Stimulated activated CD8-positive, alpha-beta memory T cell treated with anti-CD3 and anti-CD28 coated beads, Interleukin-7, amount 100 ng/mL, for 1 hour (primary cell): ENCODE measurements at places on chromosomes 3 and 15.

GRCh38 chr3:73773233-73773632, 148.5 kb upstream of the PDZRN3 start:
- no peak for DNase-seq

DNA sequence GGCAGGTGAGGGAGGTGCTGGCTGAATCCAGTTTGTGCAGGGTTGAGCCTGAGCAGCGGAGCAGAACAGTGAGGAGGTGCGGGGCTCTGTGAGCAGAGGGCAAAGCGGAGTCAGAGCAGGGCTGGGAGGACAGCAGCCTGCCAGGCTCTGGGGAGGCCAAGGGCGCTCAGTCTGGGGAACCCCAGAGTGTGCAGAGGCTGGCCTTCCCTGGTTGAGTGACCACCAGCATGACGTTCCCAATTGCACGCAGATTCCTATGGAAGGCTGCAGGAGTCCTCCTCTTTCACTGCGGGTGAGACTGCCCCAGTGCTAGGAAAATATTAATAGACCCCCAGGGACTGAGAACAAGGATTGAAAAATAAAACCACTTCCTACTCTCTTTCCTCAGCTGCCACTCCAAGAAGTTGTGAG, 13.2 kb downstream of the MRAS start:
- DNase-seq, result no peak

- DNase-seq, result no peak
These were observed 20.7 kb upstream of the FEM1B start for GRCh38 chr15:68256675-68257450.

DNA sequence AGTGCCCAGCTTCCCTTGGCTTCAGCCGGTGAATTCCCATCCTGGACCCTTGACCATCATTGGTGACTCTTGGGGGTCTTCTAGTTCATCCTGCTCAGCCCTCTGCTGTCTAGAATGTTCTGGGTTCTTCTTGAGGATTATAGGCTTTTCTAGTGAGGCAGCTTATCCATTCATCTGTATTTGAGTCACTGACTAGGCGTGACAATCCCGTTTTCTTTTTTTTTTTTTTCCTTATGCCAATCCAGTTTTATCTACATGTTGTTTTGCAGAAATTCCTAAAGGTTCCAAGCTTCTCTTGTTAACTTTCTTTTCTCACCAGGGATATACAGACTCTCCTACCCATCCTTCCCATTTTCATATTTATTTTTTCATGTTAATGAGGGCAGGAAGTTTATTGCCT, 6.6 kb upstream of the TRAK1 start:
- no peak for DNase-seq

DNA sequence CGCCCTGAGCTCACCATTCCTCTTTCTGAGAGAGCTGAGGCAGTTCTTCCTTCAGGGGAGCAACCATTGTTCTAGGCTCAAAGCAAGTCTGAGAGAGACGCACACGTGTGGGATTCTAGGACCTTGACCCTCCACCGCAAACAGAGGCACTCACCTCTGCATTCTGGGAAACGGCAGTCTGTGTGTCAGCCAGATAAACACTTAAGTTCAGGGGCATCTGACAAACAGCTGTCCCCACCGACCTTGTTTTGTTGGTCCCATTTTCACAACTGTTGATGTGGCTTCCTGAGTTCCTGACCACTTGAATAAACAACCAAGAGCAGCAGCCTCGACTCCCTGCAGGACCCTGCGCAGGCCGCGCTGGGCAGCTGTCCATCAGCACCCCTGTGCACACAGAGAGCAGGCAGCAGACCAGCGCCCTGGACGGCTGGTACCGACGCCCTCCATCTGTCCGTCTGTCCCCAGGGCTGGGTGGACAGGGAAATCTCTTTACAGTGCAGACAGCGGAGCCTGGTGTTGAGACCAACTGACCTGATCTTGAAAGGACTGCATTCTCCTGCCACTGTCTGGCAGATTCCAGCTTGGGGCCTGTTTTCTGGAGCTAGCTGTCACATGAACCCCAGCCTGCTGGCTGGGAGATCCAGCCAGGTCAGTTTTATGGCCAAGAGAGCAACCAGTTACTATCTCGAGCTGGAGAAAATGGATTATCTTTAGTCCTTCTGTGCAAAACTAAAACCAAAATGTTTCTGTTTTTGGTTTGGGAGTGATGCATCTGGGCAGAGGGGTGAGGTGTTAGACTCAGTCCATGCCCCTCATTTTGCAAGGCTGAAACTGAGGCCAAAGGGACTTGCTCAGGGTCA, 64.2 kb downstream of the FAM43A start:
- DNase-seq, result no peak

DNA sequence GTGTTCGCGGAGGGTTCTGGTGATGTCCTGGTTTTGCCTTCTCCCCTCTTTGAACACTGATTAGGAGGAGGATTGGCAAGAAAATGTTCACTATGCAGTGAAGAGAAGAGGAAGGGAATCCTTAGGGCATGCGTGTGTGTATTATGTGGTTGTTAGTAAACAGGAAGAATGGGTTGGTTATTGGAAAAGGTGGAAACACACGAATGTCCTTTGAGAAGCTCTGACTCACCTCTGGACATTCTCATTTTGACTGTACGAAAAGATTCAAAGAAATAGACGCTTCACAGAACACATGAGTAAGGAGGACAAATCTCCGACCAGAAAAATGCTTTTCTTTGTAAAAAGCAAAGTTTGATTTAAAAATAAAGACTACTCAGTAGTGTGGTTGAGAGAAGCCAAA, 188.8 kb upstream of the PRICKLE2 start:
- no peak for DNase-seq

DNA sequence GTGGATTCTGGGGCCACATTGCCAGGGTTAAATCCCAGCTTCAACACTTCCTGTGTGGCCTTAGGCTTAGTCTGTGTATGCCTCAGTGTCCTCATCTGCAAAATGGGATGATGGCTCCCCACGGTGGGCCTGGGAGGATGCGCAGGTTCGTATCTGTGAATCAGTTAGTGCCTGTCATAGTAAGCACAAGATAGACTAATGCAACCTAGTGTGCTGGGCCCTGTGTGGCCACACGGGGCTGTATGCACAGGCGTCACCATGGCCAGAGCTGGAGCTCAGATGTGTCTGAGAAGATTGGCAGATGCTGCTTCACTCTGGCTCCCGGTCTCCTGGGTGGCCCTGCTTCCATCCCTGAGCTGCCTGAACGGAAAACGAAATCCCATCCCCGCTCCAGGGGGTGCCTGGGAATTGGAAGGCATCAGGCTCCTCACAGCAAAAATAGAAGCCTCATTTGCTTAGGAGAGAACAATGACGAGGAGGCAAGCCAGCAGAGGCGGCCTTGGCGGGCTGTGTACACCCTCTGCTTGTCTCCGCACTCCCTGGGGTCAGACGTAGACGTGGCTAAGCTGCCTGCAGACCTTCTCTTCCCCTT, 103.6 kb downstream of the APBA2 start:
- no peak for DNase-seq

DNA sequence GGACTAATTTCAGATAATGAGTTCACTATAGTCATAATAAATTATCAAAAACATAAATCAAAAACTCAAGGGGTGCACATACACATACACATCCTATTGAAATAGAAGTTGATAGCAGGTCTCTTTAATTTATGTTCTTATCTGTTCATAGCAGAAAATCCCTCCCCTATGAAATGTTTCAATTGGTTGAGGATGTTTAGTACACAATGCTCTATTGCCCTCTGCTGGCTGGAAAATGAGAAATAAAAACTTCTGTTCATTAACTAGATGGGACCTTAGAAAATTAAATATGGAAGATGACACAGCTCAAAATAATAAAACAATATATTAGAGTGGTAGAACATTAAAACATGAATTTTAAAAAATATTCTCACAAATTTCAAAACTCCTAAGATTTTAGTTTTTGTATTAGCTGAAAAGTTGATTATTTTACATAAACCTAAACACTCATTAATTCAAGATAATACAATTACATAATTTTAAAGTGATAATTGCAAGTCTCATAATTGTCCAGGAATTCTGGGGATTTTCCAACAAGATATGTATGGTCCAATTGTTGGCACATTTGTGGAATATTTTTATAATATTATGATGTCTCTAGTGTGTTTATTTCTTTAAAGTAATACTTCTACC, 735.0 kb downstream of the ROBO1 start:
- no peak for DNase-seq

GRCh38 chr3:127808197-127808596, 14.1 kb downstream of the MGLL start:
- no peak for DNase-seq

DNA sequence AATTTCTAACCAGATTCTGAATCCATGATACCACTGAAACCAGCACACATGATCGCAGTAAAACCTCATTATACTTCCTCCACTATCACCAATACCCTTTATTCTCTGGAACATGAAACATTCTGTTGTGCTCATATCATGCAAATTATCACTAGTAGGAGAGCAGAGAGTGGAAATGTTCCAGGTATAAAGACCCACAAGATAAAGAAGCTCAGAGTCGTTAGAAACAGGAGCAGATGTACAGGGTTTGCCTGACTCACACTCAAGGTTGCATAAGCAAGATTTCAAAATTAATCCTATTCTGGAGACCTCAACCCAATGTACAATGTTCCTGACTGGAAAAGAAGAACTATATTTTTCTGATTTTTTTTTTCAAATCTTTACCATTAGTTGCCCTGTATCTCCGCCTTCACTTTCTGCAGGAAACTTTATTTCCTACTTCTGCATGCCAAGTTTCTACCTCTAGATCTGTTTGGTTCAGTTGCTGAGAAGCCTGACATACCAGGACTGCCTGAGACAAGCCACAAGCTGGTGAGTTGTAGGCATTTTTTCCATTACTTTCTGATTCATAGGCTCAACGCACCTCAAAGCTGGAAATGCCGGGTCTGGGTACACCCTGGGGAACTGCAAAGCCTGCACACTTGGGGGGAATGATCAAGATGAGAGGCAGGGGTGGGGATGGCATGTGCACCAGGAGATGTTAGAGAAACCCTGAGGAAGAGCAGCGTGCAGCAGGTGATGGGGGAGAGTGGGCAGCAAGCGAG, at the start of gene CCR2:
TSS of gene CCR2 (plus strand) at position 465 of the 764 bp plus-strand sequence. CDS start 3,417 bp downstream, outside the sequence.
- DNase-seq, result no peak

DNA sequence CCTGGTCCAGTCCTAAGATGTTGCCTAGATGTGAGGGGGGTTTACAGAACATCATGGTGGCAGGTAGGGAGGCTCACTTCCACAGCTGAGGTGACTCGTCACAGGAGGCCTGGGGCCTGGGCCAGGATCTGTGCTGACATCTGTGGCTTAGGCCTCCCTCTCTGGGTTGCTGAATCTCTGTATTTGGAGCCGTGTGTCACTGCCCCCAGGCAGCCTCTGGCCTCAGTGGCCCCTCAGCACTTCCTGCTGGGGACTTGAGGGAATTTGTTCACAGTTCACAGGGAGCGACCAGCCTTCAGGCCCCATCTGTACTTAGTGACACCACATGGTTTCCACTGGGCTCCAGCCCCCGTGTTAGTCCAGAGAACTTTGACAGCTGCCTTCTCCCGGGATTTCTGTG, 41.7 kb upstream of the ADAMTSL3 start:
- no peak for DNase-seq

GRCh38 chr15:85154061-85154460, 172.4 kb downstream of the PDE8A start:
- DNase-seq, result no peak

DNA sequence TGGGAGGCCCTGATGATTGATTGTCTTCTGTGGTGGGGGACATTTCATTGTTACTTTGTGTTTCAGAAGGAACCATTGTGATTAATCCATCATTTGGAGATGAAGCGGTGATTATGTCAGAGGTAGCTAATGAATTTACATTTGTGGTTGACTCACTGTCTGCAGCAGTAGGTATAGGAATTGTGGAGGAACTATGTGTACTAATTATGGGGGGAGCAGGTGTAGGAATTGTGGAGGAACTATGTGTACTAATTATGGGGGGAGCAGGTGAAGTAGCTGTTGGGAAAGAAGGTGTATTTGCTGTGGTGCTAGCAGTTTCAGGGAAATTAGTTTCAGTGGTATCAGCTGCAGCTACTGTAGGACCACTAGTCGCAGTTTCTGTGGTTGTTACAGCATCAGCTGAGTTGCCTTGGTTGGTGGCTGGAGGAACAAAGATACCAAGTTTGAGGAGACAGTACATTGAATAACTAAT, 6.9 kb downstream of the MUC13 start:
- no peak for DNase-seq

GRCh38 chr3:62567097-62568021, 194.0 kb upstream of the FEZF2 start:
- DNase-seq, result no peak

- DNase-seq, result no peak
These were observed 243.1 kb downstream of the ADAMTS17 start for GRCh38 chr15:100098705-100099104.

GRCh38 chr3:47261301-47261700, 21.3 kb downstream of the KIF9 start:
- DNase-seq, result no peak

- DNase-seq, result no peak
These were observed 308.3 kb downstream of the SUCLG2 start for GRCh38 chr3:67346081-67346480.

DNA sequence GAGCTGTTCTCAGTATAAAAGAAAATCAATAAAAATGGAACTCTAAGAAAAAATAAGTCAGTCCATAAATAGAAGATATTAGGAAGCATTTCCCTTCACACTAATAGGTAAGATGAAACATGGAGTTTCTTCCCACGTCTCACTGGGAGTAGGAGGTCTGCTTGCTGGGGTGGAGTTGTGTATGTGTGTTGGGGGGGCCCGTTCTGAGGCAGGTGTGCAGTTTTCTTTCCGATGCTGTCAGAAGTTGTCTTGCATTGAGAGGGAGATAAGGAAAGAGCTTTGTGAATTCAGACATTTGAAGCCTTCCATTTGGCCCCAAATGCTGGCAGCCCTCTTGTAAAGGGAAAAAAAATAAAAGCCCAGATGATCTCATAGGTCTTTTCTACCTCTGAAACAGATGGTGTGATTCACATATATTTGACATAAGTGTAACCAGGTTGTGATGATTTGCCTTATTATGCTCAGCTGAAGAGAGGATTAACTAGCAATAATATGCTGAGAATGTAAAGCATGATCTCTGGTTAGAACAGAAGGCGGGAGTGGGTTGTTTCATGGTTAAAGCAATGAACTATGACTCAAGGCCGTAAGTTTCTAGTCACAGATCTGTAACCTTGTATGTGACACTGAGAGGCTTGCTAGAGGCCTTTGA, 8.8 kb downstream of the RASGRP1 start:
- no peak for DNase-seq

DNA sequence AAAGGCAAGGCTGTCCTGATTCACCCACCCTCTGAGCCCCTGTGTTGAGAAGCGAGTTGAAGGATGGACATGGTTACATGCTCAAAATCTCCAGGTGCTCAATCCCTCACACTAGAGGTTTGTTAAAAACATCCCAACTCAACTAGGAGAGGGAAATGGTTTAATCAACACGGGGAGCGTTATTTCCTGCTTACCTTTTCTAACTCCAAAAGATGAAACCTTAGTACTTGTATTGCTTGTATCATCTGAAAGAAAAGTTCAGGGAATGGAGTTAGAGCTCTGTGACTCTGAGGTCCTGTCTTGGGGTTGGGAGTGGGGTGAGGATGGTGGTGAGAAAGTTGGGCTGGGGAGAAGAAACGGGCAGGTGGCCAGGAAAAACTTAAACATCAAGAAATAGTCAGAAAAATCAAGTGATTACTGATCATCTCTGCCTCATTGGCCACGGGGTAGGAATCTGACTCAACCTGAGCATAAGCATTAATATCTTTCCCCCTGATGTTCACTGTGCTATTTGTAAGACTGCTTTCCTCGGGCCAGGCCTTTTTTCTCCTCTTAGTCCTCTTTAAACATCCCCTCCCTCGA, 5.9 kb downstream of the MEIS2 start:
- DNase-seq, result no peak

GRCh38 chr3:126782536-126782935, 78.5 kb downstream of the CHCHD6 start:
- no peak for DNase-seq
